ENCODE measurements at places on chromosomes 1 and 21.

DNA sequence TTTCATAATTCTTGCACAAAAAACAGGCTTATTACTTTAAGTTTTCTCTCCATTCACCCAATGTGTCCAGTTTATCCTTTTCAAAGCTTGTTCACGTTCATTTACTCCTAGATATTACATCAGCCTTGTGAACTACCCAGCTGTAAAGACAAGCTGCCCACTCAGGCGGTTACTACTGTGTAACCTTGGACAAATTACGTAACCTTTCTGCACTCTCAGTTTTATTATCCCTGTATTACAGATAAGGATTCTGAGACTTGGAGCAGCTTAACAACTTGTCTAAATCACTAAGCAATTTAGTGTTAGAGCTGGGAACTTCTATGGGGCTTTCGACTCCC, 20.5 kb upstream of the LPAR3 start:
- DNase-seq = no peak

GRCh38 chr1:29387210-29387609, 150.9 kb downstream of the PTPRU start:
- no peak for DNase-seq

GRCh38 chr21:36908260-36908908, 58.1 kb downstream of the HLCS start:
- DNase-seq = peak; percentile 39

DNA sequence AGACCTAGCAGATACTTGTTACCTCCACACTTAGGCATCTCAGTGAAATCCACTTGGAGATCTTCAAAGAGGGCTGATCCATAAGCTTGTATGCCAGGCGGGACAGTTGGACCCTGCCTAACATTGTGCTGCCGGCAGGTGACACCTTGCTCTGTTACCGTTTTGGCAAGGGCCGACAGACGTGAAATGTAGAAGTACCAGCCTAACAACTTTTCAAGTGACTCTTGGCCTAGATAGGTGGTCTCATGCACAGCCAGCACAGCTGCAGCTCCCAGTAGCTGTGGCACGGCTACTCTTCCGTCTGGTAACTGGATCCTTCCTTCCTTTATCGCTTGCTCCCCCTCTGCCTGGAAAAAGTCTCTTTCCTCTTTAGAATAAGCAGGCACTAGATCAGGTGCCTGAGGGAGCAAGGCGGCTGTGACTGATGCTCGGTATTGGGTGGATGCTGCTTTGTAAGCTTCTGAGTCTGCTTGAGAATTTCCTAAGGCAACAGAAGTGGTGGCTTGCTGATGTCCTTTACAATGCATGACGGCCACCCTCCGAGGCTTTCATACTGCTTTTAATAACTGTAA, 713.5 kb downstream of the AMY1C start:
- DNase-seq = no peak

- DNase-seq = no peak
Measured at GRCh38 chr21:23664193-23664694, 1943.0 kb downstream of the MRPL39 start.

- DNase-seq = no peak
Measured at GRCh38 chr1:26025517-26025916, 3.9 kb downstream of the EXTL1 start.

DNA sequence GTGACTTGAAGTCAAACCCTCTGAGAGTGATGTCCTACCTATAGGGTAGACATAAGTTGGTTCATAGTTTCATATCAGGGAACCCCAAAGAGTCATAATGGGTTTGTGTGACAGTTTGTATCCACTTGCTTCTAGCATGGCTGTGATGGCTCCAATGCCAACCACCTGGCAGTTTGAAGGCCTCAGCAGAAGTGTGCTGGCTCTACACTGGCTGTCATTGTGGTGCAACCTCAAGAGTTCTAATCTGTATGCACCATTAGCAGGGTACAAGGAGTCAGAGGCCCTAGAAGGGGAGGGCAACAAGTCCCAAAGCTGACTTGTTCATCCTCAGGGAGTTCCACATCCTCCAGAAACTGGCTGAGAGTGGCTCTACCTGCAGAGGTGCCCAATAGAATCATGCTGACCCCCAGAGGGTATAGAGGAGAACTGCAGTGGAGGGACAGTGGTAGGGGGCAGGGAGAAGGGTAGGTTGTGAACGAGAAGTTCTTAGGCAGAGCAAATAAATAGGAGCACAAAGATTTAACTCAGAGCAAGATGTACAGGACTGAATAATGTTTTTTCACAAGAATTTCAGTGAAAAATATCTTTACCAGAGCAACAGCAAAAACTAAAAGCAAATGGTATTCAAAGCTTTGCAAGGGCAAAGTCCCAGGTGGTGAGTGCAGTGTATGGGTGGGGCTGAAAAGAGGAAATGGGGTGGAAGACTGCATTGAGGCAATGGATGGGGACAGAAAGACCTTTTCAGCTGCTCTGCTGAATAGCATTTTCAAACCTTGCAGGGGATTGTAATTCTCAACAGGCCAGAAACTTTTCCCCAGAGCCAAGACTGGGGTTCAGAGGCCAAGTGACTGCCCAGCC, 3.2 kb downstream of the FCRL2 start:
- DNase-seq = no peak

DNA sequence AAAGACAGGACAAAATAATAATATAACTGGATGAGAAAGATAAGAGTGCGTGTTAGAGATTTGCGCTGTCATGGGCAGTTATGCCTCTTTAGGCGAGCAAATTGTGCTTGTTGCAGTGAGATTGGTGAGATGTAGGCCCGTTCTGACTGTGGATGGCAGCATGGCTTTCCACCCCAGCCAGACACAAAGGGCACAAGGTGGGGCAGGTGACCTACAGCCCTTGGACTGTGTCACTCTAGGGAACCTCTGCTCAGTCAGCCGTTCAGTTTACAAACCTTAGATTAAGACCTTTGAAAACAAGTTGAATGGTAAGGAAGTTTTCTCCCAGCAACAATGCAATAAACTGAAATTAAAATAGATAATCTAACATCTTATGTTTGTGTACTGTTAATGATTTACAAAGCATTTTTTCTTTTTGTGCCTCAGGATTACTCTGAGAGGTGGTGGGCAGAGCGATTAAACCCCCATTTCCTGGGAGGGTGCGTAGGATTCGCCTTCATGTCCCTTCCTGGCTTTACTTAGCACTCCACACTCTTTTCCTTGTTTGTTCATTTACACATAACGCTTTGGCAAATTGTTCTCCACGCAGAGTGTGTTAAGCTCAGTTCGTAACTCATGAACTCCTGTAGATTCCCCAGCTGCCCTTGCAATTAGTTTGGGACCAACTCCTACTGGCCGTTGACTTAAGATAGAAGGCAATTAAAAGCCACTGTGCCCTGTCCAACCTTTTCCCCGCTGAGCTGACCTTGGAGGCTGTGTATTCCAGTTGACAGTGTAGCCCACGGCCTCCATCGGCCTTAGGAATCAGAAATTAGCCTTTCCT, 58.1 kb upstream of the IGSF5 start:
- no peak for DNase-seq

Data from fibroblast of gingiva (primary cell).